Mucosa of descending colon (tissue), 3 donors: ENCODE measurements at places on chromosomes 7 and 10.

DNA sequence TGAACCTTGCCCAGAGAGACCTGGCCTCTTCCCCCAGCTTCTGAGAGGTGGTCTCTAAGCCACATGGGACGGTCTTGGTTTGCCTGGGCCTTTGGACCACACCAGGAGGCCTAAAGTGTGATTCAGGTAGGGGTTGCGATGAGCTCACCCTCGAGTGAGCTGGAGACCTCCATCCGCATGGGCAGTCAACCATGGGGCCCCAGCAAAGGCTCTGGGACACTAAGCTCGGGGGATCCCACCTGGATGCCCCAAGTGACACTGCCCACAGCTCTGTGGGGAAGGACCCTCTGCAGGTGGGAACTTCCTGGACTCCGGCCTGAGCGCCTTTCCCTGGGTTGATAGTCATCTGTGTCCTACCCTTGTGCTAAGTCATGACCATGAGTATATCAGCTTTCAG lies 57.1 kb upstream of the FAM20C start:
- DNase-seq, result no peak

DNA sequence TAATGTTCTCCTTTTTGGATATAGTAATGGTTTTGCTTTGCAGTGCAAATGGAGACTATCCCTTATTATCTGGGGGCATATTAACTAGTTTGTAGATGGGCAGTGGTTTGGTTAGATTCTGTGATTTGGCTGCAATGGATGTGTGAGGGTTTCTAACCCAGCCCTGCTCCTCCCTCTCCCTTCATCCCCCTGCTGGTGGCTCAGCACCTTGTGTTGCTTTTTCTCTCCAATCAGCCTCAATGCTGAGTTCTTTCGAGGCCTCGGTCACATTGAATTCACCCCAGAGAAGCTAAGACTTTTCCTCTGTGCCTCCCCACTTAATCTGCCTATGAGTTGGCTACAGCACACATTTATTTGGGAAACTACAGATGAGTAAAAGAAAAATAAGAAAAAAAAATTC lies 120.0 kb downstream of the MALRD1 start:
- DNase-seq, result no peak

DNA sequence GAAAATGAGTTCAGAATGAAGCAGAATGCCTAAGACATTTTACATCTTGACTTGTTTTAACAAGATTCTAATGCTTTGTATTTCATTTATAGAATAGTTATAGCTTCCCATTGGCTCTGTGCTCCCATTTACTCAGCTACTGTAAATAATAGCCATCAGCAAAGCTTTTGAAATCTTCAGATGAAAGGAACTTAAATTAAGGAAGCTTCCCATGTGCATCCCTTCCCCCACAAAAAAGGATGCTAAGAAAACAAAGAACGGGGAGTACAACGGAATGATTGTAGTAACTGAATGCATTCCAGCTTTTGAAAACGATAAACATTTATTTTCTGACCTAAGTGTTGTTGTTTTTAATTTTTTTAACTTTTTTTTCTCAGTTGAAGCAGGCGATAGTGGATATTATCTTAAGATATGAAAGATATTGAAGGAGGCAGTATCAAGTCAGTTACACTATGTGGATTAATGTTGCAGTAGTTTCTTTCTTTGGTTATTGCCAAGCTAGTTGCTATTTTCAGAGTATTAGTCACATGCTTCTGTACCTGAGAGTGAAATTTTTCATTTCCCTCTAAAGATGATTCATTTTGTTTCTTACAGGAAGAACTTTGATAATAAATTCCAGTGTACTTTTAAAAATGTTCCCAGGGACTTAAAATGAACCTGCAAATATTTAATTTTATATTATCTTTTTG lies 129.2 kb downstream of the KCND2 start:
- no peak for DNase-seq

DNA sequence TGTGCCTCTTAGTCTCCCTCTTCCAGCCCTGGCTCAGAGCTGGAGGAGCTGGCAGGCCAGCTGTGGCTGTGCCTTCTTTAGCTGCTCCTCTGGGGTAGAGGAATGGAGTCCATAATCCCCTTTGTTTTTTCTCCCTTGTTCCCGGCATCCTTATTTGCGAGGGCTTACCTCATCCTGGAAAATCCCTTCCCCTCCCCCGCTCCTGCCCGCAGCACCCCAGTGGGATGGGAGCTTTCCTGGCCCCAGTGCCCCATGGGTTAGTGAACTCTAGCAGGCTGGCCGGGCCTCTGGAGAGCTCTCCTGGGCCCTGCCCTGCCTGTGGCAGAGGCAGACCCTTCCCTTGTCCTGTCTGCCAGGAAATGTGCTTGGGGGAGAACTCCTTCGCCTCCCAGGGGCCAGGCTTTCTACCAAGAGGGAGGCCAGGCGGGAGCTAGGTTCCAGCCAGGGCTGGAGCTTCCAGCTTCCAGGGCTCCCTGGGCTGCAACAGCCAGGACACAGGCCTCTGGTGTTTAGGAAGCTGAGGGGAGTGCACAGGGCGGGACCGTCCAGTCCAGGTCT lies 16.5 kb upstream of the TRIM8 start:
- DNase-seq, result no peak

- DNase-seq, result no peak
Measured at GRCh38 chr7:69659983-69660382, 61.7 kb downstream of the AUTS2 start.

- no peak for DNase-seq
Measured at GRCh38 chr10:117892681-117893220, 154.0 kb downstream of the RAB11FIP2 start.

DNA sequence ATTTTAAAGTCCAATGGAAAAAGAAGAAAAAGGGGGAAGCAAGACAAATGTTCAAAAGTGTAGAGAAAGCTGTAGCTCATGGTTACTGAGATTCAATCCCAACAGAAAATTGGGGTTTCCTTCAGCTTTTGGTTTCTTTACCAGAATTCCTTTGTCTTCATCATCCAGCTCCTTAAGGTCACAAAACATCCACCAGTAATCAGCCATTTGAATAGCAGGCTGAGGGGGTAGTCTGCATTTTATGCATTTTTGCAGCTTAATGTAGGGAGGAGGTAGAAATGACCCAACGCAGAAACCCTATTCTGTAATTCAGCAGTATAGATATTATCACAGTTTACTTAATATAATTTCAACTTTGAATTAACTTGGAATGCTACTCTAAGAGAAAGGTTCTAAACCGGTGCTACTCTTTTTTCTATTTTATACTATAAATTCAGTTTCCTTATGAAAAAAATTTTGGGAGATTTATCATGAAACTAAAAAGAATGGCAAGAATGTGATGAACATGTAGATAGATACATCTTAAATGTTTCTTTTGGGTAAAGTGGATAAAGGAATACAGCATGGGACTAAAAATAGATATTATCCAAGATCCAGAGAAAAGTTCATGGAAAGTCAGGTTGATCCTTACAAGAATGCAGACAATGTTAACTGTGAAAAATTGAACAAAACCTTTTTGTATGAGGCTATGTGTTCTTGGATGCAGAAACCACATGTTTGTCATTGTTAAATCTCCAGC lies 596.9 kb downstream of the PHTF2 start:
- no peak for DNase-seq

GRCh38 chr10:116995648-116996047 lies 9.3 kb downstream of the SHTN1 start:
- DNase-seq, result no peak
